ENCODE measurements at places on chromosomes 16 and 17.
A peak's percentile ranks its signal among the peaks of the same experiment; 100 is the strongest.

- H3K4me3 ChIP-seq: no peak overlapping the region
- peaks cover 36% of the 10 kb centered on the region for H3K4me1 ChIP-seq
- DNase-seq: no peak
- no peak overlapping the region for H3K27ac ChIP-seq
- H3K27me3 ChIP-seq: no peaks in the 10 kb centered on the region
Observed at GRCh38 chr17:80868022-80868609, 123.5 kb upstream of the CHMP6 start.

- no peak for DNase-seq
- peaks cover 37% of the 10 kb centered on the region for H3K27me3 ChIP-seq
- no peak overlapping the region for H3K27ac ChIP-seq
- H3K4me3 ChIP-seq: no peak overlapping the region
Observed at GRCh38 chr16:23734176-23734893, 20.5 kb upstream of the CHP2 start.

DNA sequence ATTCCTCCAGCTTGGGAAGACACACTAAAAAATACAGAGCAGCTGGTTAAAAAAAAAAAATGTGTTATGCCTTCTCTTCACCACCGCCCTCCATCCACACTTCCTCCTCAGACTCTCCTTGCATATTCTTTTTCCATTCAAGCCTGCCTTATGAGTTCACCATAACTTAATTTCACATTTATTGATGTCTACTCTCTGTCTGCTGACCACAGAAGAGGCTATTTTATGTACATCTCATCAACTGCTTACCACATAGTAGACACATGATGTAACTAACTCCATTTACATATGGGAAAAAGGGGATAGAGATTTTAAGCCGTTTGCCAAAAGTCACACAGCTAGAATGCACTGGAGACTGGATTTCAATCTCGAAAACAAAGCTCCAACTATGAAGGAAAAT lies 409.8 kb downstream of the CDH11 start:
- no peak for DNase-seq
- no peak overlapping the region for H3K4me3 ChIP-seq
- H3K4me1 ChIP-seq: no peaks in the 10 kb centered on the region
- H3K27ac ChIP-seq: no peak overlapping the region
- H3K27me3 ChIP-seq: no peaks in the 10 kb centered on the region

DNA sequence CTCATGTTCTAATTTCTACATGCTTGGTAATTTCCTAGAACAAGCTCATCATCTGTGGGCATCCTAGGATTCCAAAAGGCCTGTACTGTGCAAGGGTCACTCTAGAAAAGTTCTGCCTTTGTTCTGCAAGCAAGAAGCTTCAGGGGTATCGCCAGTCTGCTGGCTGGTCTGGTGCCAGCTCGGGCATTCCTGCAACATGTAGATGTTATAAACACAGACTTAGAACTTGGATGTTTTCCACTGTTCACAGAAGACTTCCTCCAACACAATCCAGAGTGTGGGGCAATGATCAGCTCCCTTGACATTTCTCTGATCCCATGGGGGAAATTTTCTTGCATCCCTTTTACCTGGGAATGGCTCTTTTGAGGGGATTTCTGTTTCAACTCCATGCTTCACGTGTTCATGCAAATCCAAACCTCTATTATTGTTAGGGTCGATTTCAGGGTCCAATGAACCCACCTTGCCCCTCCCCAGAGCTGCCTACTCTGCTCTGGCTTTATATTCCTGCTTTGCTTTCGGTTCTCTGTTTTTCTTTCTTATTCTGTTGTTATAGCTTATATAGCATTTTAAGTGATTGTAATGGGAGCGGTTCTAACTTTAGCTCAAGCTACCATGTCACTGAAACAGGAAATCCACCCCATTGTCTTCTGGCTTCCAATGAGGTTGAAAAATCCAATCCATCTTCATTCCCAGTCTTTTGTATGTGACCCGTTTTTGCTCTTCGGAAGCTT lies 25.3 kb downstream of the UBE2O start:
- no peak overlapping the region for H3K4me3 ChIP-seq
- peaks cover 33% of the 10 kb centered on the region for H3K4me1 ChIP-seq
- no peak overlapping the region for H3K27ac ChIP-seq
- DNase-seq: no peak
- peaks cover 4% of the 10 kb centered on the region for H3K36me3 ChIP-seq

DNA sequence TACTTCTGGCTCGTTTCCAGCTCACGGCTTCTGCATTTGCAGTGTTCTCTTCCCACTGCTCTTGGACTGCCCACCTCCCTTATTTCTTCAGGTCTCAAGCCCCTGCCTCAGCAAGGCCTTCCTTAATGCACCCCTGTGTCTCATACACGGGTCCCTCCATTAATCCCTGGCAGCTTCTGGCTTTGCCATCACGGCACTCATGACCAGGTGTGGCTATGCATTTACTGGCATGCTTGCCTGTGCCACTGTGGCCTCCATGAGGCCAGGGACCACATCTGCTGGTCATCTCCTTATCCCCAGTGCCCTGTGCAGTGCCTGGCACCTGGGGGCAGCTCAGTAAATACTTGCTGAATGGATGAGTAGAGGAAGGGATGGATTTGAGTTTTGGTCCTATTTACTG lies 114.1 kb downstream of the C16orf78 start:
- H3K36me3 ChIP-seq: no peaks in the 10 kb centered on the region
- peaks cover 6% of the 10 kb centered on the region for H3K27me3 ChIP-seq
- DNase-seq: no peak

DNA sequence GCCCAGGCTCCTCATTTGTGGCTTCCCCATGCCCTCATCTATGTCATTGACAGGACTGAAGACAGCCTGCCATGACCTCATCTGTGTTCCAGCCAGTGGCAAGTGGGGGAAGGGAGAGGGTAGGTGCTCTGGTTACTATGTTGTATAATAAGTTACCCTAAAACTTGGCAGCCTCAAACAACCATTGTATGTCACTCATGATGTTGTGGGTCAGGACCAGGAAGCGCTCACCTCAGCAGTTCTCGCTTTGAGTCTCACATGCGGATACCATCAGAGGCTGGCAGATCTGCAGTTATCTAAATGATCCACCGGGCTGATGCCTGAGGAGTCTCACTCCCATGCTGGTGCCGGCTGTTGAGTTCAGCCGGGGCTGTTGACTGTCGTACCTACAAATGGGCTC lies 89.0 kb upstream of the TMEM97 start:
- H3K4me3 ChIP-seq: no peak overlapping the region
- H3K27ac ChIP-seq: no peak overlapping the region
- H3K36me3 ChIP-seq: no peaks in the 10 kb centered on the region
- H3K27me3 ChIP-seq: peaks cover 69% of the 10 kb centered on the region
- peaks cover 14% of the 10 kb centered on the region for H3K4me1 ChIP-seq

DNA sequence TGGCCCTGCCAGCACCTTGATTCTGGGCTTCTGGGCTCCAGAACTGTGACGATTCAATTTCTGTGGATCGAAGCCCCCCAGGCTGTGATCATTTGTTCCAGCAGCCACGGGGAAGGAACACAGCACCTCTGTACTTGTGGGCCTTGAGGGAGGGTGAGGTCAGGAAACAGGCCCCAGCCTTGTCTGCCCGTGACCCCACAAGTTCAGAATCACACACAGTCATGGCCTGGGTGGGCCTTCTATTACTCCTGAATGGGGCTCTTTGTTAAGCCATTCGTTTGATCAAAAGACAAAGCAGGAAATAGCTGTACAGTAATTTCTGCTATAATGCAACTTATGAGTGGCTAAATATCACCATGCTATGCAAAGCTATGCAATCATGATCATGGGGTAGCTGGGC lies 10.1 kb downstream of the ST6GALNAC2 start:
- H3K27ac ChIP-seq: no peak overlapping the region
- no peaks in the 10 kb centered on the region for H3K27me3 ChIP-seq
- H3K4me1 ChIP-seq: no peaks in the 10 kb centered on the region

GRCh38 chr17:7021993-7022778 lies 664 bp upstream of the BCL6B start:
- DNase-seq: peak; percentile 62
- peaks cover 9% of the 10 kb centered on the region for H3K36me3 ChIP-seq
- peak overlapping the region; percentile 82 for H3K27ac ChIP-seq
- peak overlapping the region; percentile 70 for H3K4me3 ChIP-seq
- peaks cover 48% of the 10 kb centered on the region for H3K4me1 ChIP-seq

GRCh38 chr16:66286527-66286926 lies 80.0 kb upstream of the CDH5 start:
- no peak overlapping the region for H3K4me3 ChIP-seq
- no peaks in the 10 kb centered on the region for H3K4me1 ChIP-seq
- DNase-seq: no peak

DNA sequence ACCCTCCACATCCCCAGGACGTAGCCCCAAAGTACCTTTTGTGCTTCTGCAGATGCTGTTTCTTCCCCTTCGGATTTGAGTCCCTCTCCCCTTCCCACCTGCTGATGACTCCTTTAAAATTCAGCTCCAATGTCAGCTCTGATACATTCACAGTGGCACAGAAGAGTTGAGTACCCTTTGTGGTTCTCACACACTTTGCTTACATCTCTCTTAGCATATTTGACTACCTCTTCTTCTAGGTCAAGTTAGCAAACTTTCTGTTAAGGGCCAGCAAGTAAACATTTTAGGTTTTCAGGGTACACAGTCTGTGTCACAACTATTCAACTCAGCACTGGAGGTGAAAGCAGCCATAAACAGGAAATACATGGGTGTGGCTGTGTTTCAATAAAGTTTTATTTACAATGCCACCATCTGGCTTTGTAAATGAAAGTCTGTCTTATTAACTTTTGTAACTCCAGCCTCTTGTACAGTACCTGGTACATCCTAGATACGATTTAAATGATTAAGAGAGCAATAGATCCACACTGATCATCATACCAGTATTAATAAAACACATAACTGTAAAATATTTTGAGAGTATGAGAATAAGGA lies 161.7 kb downstream of the SOX9 start:
- H3K4me3 ChIP-seq: no peak overlapping the region
- no peaks in the 10 kb centered on the region for H3K36me3 ChIP-seq
- no peak for DNase-seq

DNA sequence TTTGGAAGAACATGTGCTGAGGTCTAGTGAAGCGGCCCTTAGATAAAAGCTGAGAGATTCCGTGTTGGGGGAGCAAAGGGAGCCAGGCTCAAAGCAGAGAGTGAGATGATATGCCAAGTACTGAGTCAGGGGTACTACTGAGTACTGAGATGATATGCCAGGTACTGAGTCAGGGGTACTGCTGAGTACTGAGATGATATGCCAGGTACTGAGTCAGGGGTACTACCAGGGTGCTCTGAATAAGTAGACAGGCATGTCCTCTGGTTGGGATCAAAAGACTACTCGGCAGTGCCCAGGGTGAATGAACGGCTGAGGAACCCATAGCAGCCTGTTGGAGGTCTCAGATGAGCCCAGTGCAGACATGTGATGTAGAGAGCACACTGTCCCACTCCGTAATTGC lies 239.0 kb downstream of the SOX9 start:
- no peaks in the 10 kb centered on the region for H3K27me3 ChIP-seq
- no peaks in the 10 kb centered on the region for H3K4me1 ChIP-seq
- no peaks in the 10 kb centered on the region for H3K36me3 ChIP-seq
- DNase-seq: no peak

- H3K27ac ChIP-seq: no peak overlapping the region
- H3K27me3 ChIP-seq: no peaks in the 10 kb centered on the region
- no peak overlapping the region for H3K4me3 ChIP-seq
- H3K4me1 ChIP-seq: no peaks in the 10 kb centered on the region
- H3K36me3 ChIP-seq: no peaks in the 10 kb centered on the region
Observed at GRCh38 chr16:87216148-87216840, 100.9 kb downstream of the C16orf95 start.

- peak; percentile 29 for DNase-seq
- H3K36me3 ChIP-seq: peaks cover 10% of the 10 kb centered on the region
- H3K4me3 ChIP-seq: peak overlapping the region; percentile 76
- peak overlapping the region; percentile 70 for H3K27ac ChIP-seq
- H3K27me3 ChIP-seq: no peaks in the 10 kb centered on the region
Observed at GRCh38 chr16:3101018-3101840, 2.1 kb upstream of the ZSCAN10 start.

DNA sequence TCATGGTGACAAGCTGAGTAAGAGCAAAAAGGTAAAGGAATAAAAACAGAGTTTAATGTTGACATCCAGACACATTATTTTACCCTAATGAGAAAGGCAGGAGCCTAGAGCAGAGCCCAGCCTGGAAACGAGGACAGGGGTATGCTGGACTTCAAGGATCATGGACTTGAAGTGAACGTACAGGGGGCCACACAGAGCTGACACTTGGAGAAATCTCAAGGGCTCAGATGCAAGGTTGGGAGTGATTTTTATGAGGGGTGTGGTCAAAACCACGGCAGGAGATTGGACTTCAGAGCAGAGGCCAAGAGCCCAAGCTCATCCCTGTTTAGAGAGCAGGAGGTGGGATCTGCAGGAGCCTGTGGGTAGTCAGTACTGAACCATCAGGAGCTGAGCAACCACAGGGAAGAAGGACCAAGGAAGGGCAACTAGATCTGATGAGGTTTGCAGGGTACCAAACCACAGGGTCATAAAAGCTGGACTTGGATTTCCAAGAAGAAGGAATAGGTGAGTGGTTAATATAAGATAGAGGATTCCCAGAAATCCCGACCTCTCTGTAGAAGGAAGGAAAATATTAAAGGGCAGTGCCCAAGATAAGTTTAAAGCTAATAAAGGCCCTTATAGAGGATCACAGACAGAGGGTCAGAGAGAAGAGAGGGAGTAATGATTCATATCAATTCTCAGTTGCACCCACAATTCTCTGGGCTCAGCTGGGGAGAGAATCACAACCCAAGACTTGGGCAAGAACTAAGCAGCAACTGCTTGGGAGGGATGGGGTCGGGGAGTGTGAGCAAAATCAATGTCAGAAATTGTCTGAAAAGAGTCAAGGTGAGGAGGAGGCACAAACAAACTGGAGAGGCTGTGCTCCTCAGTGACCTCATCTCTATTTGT lies 331.7 kb downstream of the SOX9 start:
- DNase-seq: no peak
- no peak overlapping the region for H3K27ac ChIP-seq
- no peaks in the 10 kb centered on the region for H3K4me1 ChIP-seq
- H3K4me3 ChIP-seq: no peak overlapping the region
- no peaks in the 10 kb centered on the region for H3K36me3 ChIP-seq
- H3K27me3 ChIP-seq: no peaks in the 10 kb centered on the region

- peaks cover 85% of the 10 kb centered on the region for H3K4me1 ChIP-seq
- peak overlapping the region; percentile 50 for H3K27ac ChIP-seq
- DNase-seq: no peak
- no peaks in the 10 kb centered on the region for H3K27me3 ChIP-seq
- H3K36me3 ChIP-seq: peaks cover 39% of the 10 kb centered on the region
Observed at GRCh38 chr16:84613408-84614072, 4.3 kb downstream of the COTL1 start.

DNA sequence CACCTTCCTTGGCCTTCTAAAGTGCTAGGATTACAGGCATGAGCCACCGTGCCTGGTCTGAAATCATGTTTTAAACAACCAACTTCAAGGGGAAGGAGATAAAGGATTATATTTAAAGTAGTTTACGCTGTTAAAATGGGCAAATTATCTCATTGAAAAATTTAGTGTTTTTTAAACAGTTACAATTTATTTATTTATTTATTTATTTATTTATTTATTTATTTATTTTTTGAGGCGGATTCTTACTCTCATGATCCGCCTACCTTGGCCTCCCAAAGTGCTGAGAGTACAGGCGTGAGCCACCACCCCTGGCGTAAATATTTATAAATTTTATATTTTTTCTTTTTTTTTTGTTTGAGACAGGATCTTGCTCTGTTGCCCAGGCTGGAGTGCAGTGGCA lies 22.2 kb downstream of the CDK12 start:
- H3K4me3 ChIP-seq: no peak overlapping the region
- H3K27me3 ChIP-seq: no peaks in the 10 kb centered on the region
- H3K4me1 ChIP-seq: no peaks in the 10 kb centered on the region
- peaks cover 43% of the 10 kb centered on the region for H3K36me3 ChIP-seq
- no peak overlapping the region for H3K27ac ChIP-seq
